ENCODE measurements at places on chromosomes 5 and 9.

DNA sequence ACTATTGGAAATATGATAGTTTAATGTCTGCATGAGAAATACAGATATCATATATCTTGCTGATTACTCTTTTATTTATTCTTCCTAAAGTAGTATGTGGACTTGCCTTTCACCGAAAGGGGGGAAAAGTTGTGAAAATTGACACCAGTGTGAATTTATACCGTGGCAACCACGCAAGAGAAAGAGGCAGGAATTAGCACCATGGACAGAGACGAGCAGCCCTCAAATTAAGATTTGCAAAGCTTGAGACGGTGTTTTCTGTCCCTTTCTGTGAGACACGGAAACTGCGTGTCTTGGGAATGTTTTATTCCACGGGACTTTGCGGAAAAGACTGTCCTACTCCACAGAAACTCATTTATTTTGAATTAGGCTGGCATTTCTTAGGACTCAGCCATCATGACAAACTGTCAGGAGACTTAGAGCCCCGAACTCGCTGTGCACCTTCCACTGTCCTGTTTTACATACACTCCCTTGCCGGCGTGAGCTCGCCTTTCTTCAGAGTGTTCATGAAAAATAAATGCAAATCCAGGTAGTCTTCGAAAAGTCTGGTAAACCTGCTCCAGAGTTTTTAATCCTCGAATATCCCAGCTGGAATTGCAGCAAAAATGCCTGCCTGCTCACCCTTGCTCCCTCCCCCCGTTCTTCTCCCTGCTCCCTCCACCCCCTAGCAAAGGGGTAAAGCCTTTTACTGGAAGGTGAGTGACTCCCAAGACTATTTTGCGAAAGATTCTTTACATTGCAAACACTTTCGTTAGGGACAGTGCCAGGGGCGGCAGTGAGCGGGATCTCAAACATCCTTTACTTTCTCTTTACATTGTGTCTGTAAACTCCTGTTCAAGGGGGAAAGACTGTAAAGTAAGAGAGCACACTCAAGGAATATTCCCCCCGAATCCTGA is 3.8 kb upstream of the ELAVL2 start:
- DNase-seq, result peak; percentile 68

- DNase-seq, result peak; percentile 59
Observed at GRCh38 chr5:3392306-3392939, 203.2 kb upstream of the IRX1 start.

- no peak for DNase-seq
Observed at GRCh38 chr9:1332156-1332555, 282.0 kb downstream of the DMRT2 start.

DNA sequence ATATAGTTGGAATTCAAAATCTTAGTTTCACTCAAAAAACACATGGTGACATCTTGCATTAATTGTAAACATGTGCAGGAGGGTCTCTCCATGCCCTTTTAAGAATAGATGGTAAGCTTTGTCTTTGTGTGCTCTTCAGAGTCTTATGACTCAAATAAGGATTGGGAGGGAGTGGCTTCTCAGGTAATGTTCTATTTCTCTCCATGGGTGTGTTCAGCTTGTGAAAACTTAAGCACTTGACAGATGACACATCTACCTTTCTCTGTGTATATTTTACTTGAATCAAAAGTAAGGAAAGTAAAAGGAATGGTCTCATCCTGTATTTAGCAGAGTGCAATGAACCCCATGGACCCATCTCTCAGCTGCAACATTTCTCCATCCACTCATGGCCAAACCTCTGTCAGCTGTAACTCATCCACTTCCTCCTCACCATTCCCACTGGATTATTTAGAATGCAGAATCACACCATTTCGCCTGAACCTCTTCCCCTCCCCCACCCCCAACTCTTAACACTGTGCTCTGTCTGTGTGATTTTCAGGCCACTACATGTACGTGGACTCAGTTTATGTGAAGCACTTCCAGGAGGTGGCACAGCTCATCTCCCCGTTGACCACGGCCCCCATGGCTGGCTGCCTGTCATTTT is 82.1 kb downstream of the MAMDC2 start:
- DNase-seq, result no peak

DNA sequence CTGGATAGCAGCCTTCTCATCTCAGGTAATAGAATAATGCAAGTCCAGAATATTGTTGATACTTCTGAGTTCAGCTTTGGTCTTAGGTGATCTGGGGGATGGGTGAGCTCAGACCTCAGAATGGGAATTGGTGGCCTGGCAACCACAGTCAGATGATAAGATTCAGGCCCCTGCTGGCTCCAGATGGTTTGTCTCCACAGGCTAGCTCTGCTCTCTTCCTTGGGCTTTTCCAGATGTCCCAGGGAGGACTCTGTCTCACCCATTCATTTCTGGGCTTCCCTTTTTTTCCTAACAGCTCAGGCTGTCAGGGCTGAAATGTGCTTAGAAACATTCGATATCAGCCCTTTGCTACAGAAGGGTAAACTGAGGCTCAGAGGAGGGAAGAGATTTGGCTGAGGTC is 17.6 kb upstream of the TNFSF15 start:
- DNase-seq, result no peak

DNA sequence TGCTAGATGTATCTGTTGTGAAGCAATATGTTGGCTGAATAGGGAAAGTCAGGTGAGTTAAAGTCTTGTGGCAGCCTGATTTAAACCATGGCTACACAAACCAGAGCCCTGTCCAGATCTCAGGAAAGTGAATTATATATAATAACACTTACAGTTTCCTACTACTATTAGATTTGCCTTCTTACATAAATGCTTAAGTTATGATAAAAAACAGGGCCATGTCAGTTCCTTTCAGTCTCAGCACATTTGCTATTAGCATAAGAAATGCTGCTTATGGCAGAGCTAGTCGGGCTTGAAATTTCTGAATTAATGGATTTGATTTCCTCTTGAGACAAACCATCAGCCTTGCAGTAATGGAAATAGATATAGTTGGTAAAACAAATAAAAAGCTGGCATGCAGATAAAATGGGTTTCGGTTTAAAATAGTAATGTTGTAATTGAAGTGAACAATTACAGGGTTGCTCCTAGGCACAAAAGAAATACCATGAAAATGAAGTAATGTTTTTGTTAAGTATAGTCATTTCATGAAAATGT is 664.2 kb upstream of the ZNF608 start:
- DNase-seq, result no peak

- DNase-seq, result no peak
Observed at GRCh38 chr9:112663681-112664080, 54.2 kb downstream of the INIP start.

DNA sequence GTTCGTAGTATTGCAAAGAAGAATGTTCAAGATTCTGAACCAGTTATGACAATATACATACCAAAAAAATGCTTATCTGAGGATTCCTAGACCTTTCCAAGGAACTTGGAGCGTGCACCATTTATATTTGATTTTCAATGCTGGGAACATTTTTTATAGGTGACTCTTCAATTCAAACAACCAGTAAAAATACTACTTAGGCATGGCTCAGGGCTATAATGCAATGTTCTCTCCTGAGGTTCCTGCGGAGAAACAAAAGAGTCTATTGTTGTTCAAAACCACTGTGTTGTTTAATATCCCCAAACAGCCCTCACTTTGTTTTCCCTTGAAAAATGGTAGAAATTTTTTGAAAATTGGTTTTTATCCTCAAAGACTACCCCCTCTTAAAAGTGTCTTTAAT is 335.7 kb upstream of the IZUMO3 start:
- DNase-seq, result no peak

- no peak for DNase-seq
Observed at GRCh38 chr5:114419959-114420358, 58.1 kb downstream of the KCNN2 start.

- no peak for DNase-seq
Observed at GRCh38 chr5:169742771-169743296, 105.8 kb downstream of the DOCK2 start.

DNA sequence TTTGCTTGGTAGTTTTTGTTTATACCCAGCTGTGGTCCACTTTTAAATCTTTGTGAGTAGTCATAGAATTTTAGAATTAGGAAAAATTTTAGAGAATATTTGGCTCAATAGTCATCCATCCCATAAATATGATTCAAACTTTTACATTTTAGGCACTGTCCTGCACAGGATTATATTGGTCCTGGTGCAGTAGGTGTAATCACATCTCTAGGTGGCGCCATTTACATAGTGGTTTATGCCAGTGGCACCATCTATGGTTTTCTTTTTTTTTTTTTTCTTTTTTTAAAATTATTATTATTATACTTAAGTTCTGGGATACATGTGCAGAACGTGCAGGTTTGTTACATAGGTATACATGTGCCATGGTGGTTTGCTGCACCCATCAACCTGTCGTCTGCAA is 260.7 kb upstream of the KCNN2 start:
- DNase-seq, result no peak

DNA sequence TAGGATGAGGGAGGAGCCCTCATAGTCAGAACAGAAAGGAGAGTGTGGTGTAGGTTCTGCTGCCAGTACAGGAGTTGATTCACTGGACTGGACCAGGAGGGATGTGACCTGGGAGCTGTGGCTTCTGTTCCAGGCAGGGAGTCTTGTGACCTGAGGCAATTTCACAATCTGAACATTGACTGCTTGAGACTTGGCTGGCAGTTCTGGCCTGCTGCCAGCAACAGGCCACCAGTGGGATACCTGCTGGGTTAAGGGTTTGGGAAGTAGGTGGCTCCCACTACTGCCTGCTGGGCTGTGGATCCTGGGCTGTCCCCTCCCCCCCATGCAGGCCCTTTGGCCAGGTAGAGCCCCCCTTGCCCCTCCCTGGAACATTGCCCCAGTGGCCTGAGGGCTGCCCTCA is 268.6 kb upstream of the ARRDC3 start:
- DNase-seq, result no peak

GRCh38 chr9:137027369-137028262 is at the start of gene ABCA2:
ABCA2 (minus strand) TSS chr9:137028237; CDS start chr9:137028140, 97 bp downstream.
- no peak for DNase-seq

- no peak for DNase-seq
Observed at GRCh38 chr9:69049094-69049493, 13.5 kb downstream of the FXN start.

DNA sequence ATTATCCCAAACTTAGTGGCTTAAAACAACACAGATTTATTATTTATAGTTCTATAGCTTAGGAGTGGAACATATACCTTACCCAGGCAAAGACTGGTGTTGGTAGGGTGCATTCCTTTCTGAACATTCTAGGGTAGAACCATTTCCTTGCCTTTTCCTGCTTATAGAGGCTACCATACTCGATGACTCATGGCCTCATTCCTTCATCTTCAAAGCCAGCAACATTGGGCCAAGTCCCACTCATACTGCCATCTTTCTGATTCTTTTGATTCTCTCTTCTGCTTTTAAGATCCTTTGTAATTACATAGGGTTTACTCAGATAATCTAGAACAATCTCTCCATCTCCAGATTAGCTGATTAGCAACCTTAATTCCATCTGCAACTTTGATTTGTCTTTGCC is 452.7 kb upstream of the KLF4 start:
- no peak for DNase-seq

- no peak for DNase-seq
Observed at GRCh38 chr5:135195270-135195608, 161.2 kb upstream of the PITX1 start.

DNA sequence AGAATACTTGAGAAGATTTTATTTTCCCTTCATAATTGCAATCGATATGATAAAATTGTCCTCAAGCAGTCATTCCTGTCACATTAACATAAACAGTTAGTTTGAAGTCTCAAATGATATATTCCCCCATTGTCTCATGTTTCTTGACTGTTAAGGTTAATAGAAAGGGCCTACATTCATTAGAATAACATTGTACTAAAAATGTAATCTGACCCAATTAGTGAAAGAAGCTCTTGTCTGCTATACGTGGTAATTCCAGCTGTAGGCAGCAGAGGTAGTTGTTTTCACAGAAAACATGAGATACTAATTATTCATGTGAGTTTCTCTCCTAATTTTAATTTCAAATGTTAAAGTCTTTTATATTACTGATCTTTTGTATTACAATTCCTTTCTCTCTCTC is 25.9 kb upstream of the AP3B1 start:
- DNase-seq, result no peak

- DNase-seq, result no peak
Observed at GRCh38 chr5:76332611-76333205, 70.4 kb upstream of the IQGAP2 start.

DNA sequence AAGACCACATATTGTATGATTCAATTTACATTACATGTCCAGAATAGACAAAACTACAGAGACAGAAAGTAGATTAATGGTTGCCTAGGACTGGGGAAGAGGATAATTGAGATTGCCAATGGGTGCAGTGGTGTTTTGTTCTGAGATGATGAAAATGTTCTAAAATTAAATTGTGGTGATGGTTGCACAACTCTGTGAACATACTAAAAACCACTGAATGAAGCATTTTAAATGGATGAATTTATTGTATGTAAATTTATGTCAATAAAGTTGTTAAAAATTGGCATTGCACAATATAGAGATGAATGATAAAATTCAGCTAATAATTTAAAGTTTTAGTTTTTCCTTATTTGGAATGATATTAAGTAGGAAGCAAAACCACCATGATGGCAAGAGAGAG is 109.5 kb upstream of the NR4A3 start:
- DNase-seq, result no peak

- no peak for DNase-seq
Observed at GRCh38 chr9:93509084-93509483, 55.7 kb upstream of the FAM120AOS start.

GRCh38 chr5:39422036-39422606 is 2.7 kb downstream of the DAB2 start:
- DNase-seq, result no peak

DNA sequence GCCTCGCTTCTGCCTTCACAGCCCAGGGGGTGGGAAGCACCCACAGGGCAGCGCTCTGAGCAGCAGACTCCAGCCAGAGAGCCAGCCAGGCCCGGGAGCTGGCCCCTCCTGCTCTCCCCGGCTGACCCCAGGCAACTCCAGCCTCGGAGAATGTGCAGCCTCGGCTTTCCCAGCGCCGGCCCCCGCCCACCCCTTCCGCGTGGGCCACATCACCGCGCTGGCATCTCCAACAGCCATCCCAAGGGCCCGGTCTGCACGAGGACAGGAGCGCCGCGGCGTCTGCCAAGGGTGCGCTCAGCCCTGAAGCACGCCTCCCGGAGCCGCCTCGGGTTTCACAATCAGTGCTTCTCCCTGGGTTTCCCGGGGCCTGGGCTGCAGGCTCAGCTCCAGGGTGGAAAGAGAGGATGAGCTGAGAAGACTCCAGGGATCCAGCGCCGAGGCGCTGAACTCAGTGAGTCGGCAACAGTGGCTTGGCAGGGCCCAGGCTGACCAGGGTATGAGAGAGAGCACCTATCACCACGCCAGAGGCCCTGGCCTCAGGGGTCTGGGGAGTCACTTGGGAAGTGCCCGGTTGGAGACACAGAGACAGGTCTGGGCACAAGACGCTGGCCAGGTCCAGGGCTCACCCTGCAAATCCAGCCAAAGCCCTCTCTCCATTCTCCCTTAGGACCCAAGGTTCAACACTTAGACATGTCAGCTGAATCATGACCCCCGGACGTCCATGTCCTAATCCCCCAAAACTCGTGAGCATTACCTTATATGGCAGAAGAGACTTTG is 79.6 kb downstream of the ADAMTS2 start:
- DNase-seq, result peak; percentile 89

Data from right forelimb (tissue), 1 donor.